ENCODE measurements at places on chromosomes 5 and 9.

GRCh38 chr9:71629578-71630215, 138.6 kb downstream of the CEMIP2 start:
- DNase-seq: no peak
- H3K27me3 ChIP-seq: no peaks in the 10 kb centered on the region
- no peak overlapping the region for H3K27ac ChIP-seq
- H3K36me3 ChIP-seq: no peaks in the 10 kb centered on the region
- no peak overlapping the region for H3K4me3 ChIP-seq

DNA sequence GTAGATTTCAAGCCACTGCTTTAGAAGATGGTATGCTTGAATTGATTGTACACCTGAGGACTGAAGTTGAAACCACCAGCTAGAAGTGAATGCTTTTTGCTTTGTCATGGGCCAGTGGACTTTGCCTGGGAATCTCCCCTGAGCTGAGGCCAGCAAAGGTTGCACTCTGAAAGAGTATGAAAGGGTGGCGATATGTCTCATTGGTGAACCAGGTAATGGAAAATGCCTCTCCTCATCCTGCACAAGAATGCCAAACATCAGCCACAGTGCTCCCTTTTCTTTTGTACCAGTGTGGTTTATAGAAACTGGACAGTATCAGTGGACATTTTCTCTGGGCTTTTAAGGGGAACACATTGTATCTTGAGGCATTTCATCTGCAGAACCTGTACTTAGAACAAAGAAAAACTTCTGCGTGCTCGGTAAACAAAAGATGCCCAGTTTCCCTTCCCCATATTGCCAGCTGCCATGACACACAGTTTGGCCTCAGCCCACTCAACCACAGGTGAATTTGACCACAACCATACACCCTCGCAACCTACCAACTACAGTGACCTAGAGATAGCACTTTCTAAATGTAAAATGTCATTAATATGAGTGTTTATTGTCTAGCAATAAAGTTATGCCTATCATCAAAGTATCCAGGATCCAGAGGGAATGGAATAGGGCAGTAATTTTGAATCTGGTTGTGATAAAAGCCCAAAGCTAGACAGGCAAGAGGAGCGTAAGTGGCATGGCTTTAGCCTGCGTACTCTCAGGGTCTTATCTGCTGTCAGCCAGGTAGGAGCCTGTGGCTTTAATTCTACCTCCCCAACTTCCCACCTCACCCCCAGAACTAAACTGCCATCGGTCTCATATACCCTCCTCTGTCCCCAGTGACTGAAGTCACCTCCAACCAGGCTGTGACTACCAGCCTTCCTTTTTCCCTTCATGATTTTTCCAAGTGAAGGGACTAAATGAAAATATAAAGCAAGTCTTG, 79.5 kb upstream of the LHFPL2 start:
- H3K36me3 ChIP-seq: no peaks in the 10 kb centered on the region
- H3K27ac ChIP-seq: no peak overlapping the region
- no peaks in the 10 kb centered on the region for H3K4me1 ChIP-seq
- no peak overlapping the region for H3K4me3 ChIP-seq

- H3K4me1 ChIP-seq: no peaks in the 10 kb centered on the region
- DNase-seq: no peak
- no peak overlapping the region for H3K27ac ChIP-seq
- H3K27me3 ChIP-seq: no peaks in the 10 kb centered on the region
- no peaks in the 10 kb centered on the region for H3K36me3 ChIP-seq
- no peak overlapping the region for H3K4me3 ChIP-seq
These were observed 152.1 kb downstream of the CRB2 start for GRCh38 chr9:123508048-123508447.

DNA sequence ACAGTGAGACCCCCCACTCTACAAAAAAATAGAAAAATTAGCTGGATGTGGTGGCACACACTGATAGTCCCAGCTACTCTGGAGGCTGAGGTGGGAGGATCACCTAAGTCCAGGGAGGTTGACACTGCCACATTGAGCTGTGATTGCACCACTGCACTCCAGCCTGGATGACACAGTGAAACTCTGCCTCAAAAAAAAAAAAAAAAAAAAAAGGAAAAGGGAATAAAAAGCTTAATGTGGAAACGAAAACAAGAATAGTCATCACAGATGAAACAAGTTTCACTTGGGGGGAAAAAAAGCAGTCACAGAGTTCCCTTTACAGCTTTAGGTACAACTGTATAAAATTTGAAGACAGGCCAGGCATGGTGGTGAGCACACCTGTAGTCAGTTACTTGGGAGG, 84.2 kb downstream of the FNBP1 start:
- DNase-seq: no peak
- no peak overlapping the region for H3K4me3 ChIP-seq
- no peaks in the 10 kb centered on the region for H3K27me3 ChIP-seq
- H3K36me3 ChIP-seq: peaks cover 5% of the 10 kb centered on the region

DNA sequence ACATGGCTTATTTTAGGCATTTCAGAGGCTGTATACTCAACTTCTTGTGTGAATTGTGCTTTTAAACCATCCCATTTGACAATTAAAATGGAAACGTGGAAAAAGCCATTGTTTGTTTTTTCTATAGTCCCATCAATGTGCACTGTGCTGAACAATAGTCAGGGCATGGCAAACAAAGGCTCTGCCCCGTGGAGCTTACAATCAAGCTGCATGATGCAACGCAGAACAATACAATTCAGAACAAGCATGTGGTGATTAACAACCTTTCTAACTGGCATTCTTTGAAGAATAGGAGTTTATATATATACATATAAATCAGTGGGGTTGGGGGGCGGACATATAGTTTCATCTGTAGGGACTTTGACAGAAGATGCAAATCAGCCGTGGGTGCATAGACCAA, 2125.4 kb upstream of the WWC1 start:
- H3K4me1 ChIP-seq: no peaks in the 10 kb centered on the region
- no peak overlapping the region for H3K4me3 ChIP-seq
- H3K27me3 ChIP-seq: no peaks in the 10 kb centered on the region
- no peak for DNase-seq
- H3K36me3 ChIP-seq: no peaks in the 10 kb centered on the region

DNA sequence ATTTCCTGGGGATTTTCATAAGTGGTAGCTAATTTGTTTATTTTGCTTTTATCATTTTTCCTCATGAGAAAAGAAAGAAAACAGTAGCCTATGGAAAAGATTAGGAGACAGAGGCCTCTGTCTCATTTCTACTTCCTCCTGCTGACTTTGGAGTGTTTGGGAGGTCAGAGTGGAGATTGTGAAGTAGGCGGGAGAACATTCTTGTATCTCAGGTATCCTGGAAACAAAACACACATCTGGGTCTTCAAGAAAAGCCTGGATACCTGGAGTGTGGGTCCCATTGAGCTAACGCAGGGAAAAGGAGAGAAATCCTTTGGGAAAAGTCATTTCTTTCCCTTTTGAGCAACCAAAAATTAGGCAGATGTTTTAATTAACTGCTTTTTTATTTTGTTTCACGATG, 161.5 kb upstream of the DMAC1 start:
- H3K36me3 ChIP-seq: no peaks in the 10 kb centered on the region
- no peak overlapping the region for H3K4me3 ChIP-seq
- H3K4me1 ChIP-seq: no peaks in the 10 kb centered on the region
- H3K27ac ChIP-seq: no peak overlapping the region
- no peaks in the 10 kb centered on the region for H3K27me3 ChIP-seq
- DNase-seq: no peak

- no peaks in the 10 kb centered on the region for H3K4me1 ChIP-seq
- H3K4me3 ChIP-seq: no peak overlapping the region
- H3K36me3 ChIP-seq: no peaks in the 10 kb centered on the region
- no peak overlapping the region for H3K27ac ChIP-seq
- no peak for DNase-seq
These were observed 28.2 kb upstream of the PPP2R2B start for GRCh38 chr5:146906803-146907202.
